GM13977 (cell line): ENCODE measurements at places on chromosomes 5 and 9.

DNA sequence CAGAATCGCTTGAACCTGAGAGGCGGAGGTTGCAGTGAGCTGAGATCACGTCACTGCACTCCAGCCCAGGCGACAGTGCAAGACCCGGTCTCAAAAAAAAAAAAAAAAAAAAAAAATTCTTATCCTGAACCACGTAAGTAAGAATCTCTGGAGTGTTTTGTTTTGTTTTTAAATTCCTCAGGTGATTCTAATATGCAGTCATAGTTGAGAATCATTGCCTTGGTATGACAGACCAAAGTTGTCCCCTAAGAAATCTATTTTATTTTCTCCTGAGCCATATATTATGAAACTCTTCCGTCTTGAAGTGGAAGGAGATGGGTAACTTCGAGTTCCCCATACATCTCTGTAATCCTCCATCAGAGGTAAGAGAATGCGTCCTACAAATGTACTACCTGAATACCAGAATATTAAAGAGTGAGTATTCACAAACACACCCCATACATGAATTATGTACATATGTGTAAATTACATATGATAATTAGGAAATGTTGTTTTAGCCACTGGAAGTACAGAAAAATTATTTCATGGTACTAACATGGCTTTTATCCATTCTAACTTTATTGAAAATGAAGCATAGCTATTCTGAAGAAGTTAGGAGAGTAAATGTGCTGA lies 26.7 kb upstream of the SVEP1 start:
- no peak for DNase-seq

DNA sequence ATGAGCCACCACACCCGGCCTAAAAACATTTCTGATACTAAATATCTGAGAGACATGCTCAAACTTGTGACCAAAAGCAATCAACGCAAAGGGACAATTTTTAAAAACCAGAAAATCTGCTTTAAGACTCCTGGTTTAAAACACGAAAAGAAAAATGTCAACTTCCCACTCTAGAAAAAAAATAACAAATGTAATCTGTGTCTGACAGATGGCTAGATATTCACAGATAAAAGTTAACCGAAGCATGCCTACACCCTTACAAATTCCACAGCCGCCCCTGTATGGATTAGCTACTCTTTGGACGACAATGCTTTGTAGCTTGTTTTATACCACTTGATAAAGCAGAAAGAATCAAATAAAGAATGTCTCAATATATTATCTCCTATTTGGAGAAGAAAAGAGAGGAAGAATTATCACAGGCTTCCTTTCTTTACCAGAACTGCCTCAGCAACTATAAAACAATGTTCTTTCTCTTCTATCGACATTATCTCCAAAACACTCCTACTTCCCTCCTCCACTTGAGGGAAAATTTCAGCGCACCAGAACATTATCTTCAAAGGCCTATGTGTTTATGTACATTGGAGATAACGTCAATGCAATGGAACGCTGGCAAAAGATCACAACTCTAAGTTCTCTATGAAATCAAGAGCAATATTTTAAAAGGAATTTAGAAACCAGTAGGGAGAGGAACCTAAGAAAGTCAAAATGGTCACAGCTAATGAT lies 26.2 kb downstream of the CEMIP2 start:
- DNase-seq, result no peak

DNA sequence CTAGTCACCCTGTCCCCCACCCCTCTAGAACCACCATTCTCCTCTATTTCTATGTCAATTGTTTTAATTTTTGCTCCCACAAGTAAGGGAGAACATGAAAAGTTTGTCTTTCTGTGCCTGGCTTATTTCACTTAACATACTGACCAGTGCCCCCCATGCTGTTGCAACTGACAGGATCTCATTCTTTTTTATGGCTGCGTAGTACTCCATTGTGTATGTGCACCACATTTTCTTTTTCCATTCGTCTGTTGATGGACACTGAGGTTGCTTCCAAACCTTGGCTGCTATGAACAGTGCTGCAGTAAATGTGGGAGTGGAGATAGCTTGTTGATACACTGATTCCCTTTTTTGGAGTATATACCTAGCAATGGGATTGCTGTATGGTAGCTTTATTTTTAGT lies 7.4 kb upstream of the TERT start:
- DNase-seq, result no peak

GRCh38 chr5:149164731-149165130 lies 23.4 kb downstream of the ABLIM3 start:
- DNase-seq, result no peak

- no peak for DNase-seq
Observed at GRCh38 chr5:143771189-143771588, 40.8 kb upstream of the HMHB1 start.

- no peak for DNase-seq
Observed at GRCh38 chr5:77770293-77771005, 5.7 kb downstream of the TBCA start.

DNA sequence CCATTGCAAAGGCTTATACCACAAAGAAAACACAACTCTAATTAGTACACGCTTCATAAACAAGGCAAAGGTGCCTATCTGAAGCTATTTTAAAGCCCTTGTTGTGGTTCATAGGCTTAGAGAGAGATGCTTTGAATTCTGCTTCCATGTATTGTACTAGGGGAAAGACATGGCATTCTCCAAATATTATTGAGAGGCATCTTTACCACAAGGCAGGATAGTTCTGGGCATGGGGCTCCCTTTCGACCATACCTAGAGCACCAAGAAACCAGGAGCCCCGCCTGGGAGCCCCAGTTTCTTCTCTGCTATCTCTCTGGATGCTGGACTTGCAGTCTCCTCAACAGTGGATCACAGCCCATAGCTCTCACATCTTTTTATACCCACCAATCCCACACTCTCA lies 93.7 kb downstream of the NFIB start:
- no peak for DNase-seq

GRCh38 chr5:176884571-176884890 lies 14.6 kb downstream of the HK3 start:
- no peak for DNase-seq

GRCh38 chr5:54900984-54901725 lies 84.2 kb downstream of the ESM1 start:
- DNase-seq, result no peak

GRCh38 chr5:316210-317085 lies 5.1 kb upstream of the AHRR start:
- DNase-seq, result peak; percentile 11

- DNase-seq, result no peak
Observed at GRCh38 chr9:92746567-92747458, 17.8 kb downstream of the BICD2 start.

- no peak for DNase-seq
Observed at GRCh38 chr9:26210338-26210851, 532.2 kb upstream of the TUSC1 start.

DNA sequence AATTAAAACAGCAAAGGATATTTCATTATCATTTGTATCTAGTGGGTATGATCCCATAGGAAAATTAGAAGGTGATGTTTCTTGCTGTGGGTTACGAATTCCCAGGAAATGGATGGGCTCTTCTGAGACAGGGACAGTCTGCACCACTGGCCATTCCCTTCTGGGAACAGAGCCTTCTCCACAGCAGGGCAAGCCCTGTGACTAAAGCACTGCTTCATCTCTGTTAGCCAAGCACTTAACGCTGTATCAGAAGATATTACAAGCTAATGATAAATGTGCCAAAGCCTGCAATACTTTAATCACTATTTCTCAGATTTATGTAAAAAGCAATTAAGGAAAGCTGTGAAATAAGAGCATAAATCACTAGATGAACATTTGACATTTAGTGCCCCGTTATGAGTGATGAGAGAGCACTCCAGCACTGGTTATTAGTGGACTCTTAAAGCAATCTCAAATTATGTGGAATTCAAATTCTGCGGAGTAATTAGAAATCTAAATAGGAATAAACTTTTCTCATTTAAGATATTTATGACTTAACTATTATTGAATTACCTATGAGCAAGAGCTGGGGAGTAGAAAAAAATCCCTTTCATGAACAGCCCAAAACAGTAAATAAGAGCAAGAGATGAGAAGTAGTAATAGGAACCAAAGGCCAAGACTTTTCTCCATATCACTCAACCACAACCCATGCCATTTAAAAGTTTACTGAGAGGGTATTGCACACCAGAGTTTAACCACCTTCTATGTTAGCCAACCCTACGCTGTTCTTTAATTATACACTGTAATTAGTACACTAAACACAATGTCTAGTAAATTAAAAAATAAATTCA lies 49.2 kb downstream of the FAM240B start:
- DNase-seq, result no peak

DNA sequence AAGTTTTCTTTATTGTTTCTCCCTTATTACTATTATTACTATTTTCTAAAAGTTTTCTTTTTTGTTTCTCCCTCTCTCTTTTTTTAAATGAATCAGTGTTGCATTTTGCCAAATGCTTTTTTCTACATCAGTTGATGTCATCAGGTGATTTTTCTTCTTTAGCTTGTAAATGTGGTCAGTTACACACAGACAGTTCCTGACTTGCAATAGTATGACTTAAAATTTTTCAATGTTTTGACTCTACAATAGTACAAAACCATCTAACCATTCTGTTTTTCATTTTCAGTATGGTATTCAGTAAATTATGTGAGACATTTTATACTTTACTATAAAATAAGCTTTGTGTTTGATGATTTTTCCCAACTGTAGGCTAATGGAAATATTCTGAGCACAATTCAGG lies 443.0 kb downstream of the GADD45G start:
- no peak for DNase-seq

DNA sequence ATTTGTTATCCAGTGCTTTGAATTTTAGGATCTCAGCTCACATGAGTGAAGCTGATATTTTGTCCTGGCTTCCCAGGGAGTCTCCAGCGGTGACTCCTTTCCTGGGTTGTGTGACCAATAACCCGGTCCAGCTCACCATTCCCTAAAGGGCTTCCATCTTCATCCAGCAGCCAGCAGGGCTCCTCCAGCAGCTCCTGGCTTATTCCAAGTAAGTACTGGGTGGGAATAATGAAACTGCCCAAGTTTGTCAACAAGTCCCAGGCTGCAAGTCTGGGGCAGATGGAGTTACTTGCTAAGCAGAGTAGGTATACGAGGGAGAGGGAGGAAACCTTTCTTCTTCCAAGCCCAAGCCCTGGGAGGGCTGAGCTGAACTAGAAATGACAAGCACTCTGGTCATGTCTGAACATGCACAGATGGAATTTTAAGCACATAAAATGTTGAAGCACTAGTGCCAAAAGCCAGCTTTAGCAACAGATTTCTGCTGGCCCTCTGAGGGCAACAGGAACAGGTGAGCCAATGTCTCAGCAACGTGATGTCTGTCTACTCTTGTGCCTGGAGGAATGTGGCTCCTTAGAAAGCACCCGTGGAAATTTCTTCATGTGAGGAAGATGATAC lies 153.7 kb upstream of the DAPK1 start:
- no peak for DNase-seq

DNA sequence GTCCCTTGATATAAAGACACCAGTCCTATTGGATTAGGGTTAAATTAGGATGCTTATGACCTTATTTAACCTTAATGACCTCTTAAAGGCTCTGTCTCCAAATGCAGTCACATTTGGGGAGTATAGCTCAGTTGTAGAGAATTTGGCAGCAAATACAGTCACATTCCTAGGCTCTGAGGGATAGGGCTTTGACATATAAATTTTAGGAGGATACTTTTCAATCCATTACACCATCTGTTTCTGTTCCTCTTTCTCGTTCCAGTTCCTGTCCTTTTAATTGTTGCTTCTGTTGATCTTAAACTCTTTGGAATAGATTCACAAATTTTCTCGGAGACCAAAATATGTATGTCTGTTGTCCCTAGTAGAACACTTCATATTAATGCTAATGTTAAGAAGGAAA lies 390.0 kb upstream of the PCSK5 start:
- no peak for DNase-seq
